ENCODE measurements at places on chromosomes 16 and 17.
A peak's percentile ranks its signal among the peaks of the same experiment; 100 is the strongest.

GRCh38 chr16:48501516-48502377 is 108.2 kb downstream of the N4BP1 start:
- no peak for DNase-seq

- DNase-seq: no peak
Measured at GRCh38 chr17:78484271-78485246, 92.6 kb downstream of the DNAH17 start.

DNA sequence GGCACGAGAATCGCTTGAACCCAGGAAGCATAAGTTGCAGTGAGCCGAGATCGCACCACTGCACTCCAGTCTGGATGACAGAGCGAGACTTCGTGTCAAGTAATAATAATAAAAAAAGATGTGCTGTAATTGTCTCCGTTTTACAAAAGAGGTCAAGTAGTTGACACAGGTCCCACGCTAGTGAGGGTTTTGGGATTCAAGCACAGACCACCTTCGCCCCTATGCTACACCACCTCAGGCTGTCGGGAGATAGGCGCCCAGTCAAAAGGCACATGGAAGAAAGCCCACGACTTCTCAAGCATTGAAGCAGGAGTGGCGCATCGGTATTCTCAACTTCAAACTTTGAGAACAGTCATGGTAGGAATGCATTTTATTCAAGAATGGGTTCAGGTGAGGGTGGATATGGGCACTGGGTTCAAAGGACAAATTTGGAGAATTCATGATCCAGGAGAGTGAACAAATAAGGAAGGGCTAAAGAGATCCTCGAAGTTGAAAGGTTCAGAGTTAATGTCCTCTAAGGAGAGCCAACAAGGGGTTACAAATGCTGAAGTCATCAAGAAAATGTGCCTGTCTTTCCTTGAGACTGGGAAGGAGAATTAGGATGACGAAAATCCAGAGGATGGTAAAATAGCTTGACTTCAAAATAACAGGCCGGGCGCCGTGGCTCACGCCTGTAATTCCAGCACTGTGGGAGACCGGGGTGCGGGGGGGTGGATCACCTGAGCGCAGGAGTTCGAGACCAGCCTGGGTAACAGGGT is 1.4 kb upstream of the AMZ2 start:
- no peak for DNase-seq

GRCh38 chr17:75131278-75132017 is at the start of gene NT5C:
Gene NT5C, minus strand, starts transcription at chr17:75131742. Its CDS starts 35 bp downstream, at chr17:75131707.
- peak; percentile 45 for DNase-seq

GRCh38 chr16:27952811-27953210 is 110.7 kb downstream of the GSG1L start:
- no peak for DNase-seq

DNA sequence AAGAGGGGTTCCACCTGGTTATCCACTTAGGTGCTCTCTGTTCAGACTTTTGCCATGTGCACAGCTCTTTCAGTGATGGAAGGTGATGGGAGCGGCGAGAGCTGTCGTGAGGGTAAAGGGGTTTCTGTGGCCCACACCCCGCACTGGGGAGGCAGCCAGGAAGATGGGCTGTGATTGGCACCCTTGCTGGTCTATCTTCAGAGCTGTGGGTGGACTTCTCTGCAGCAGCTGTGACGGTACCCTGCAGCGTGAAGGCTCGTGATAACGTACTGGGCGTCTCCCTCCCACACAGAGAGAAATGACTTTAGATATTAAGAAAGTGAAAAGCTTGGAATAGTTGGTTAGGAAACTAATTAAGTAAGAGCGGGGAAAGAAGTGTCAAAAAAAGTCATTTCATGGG is 45.8 kb downstream of the MPRIP start:
- no peak for DNase-seq

DNA sequence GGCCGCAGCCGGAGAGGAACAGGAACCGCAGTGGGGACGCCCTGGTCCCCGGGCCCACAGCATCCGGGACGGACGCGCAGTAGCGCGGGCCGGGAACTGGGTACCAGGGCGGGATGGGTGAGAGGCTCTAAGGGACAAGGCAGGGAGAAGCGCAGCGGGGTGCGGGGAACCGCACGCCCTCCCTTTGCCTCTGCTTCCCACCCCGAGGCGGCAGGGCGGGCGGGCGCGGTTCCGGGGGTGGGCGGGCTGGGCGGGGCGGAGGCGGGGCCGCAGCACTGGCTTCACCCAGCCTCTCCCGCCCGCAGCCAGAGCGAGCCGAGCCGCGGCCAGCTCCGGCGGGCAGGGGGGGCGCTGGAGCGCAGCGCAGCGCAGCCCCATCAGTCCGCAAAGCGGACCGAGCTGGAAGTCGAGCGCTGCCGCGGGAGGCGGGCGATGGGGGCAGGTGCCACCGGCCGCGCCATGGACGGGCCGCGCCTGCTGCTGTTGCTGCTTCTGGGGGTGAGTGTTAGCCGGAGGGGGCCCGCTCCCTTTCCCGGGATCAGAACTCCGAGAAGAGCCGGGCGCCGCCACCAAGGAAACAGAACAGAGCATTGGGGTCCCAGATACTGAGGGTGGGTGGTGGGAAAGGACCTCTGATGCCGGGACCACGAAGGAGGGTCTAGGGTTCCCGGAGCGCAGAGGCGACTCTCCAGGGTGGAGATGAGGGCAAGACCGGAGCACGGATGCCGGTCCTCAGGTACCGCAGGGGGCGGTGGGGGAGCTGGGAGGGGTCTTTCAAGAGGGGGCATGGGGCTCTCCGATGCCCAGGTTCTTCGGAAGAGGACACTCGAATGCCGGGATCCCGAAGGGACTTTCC is at the start of gene NGFR:
Gene NGFR (plus strand): TSS at position 308 of the 856 bp plus-strand sequence. CDS start 125 bp downstream, at position 433.
- peak; percentile 46 for DNase-seq

GRCh38 chr17:76579281-76579680 is 6.4 kb downstream of the ST6GALNAC2 start:
- no peak for DNase-seq

DNA sequence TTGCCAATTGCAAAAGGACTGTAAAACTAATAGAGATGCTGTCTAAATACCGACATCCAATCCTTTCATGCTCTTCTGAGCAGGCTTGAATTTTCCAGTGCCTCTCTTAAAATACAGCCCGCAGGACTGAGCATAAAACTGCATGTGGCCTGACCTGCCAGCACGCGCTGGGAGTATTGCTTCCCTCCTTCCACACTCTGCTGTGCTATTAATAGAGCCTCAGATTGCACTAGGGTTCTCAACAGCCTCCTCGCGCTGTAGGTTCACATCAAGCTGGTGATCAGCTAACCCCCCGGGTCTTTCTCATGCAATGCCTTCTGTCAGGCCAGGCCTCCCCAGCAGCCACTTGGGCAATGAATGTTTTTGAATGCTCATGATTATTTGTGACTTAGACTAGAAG is 14.2 kb upstream of the MSI2 start:
- DNase-seq: no peak

GRCh38 chr16:77344341-77344740 is 90.5 kb downstream of the ADAMTS18 start:
- no peak for DNase-seq

DNA sequence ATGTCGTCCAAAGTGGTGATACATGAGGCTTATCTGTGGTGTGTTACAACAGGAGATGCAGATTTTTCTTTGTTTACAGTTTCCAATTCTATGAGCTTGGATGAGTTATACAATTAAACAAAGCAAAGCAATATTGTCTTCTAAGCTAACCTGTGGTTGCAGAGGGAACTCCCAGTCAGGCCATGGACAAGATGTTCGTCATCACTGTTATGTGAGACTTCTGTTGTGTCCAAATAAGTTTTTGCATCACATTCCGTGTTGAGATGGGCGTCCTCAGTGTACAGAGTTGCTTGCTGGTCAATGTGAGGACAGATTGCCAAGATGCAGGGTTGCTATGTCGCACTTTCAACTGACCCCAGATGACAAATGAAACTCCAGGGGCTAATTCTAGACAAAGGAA is 189.3 kb downstream of the IRF8 start:
- DNase-seq: no peak

GRCh38 chr17:76102944-76103273 is 678 bp downstream of the EXOC7 start:
- no peak for DNase-seq

DNA sequence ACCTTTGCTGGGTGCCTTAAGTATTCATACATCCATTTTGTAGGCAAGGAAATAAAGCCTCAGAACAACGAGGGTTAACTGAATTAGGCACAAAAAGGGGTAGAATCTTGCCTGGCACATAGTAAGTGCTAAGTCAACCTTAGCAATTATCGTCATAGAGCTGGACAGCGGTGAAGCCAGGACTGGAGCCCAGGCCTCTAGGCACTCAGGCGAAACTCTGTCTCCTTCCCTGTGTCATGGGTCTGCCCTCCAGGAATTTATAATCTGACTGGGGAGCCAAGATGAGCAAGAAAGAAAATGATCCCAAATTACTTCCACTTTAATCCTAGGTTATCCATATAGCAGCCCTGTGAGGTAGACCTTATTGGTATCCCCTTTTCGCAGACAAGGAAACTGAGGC is 61.4 kb downstream of the KATNIP start:
- DNase-seq: no peak

- no peak for DNase-seq
Measured at GRCh38 chr16:56260378-56261160, 69.3 kb downstream of the GNAO1 start.

DNA sequence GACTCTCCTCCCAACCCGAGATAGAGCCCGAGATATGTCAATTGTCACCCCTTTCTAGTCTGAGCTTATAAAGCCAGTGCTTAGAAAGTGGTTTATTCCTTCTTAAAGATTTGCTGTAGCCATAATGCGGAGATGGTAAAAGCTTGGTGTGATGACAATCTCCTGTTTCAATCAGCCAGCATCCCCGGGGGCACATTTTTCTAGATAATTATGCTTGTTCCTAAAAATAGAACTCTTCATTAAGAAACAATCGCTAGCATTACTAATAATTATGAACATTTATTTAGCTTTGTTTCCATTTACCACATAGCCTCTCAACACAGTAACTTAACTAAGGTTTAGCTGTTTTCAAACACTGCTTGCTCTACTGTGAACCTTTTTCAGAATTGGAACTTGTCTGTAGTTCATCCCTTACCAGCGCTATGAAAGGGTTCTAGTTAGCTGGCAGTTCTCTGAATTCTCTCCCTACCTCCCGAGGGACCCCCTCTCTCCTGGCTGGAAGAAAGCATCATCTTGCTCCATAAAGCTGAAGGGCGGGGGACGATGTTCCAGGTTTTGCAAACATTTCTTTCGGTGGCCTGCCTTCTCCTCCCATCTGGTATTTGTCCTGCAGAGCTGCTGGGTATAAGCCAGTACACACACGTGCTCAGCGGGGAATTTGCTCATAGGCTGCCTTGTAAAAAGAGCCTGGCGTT is 922 bp upstream of the MRPL58 start:
- DNase-seq: peak; percentile 91

DNA sequence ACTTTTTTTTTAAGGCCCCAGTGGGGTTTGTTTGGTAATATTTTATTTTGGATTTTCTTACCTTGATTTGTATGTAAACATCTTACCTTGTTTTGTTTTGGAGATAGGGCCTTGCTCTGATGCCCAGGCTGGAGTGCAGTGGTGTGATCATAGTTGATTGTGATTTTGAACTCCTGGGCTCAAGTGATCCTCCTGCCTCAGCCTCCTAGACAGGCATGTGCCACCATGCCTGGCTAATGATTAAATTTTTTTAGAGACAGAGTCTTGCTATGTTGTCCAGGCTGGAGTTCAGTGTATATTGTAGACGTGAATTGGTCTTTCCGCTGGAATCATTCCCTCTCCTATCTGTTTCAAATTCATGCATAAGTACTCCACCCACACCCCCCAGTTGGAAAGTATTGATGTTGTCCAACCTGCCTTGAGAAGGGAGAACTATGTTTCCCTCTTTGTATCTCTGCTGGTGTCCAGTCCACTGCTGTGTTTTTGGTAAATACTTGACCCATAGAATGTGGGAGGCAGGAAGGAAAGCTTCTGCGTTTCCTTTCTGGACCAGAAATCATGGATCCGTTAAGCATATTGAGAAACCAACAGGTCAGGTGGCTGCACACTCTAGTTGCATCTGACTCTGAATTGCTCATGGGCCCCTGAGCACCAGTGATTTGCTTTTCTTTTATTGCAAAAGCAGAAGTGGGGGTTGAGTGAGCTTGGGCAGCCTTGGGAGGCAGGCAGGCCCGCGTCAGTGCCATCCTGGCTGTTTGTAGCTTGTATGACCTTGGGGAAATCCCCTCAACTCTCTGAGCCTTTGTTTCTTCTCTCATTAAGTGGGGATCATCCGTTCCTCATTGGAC is 25.0 kb downstream of the RMI2 start:
- DNase-seq: no peak

DNA sequence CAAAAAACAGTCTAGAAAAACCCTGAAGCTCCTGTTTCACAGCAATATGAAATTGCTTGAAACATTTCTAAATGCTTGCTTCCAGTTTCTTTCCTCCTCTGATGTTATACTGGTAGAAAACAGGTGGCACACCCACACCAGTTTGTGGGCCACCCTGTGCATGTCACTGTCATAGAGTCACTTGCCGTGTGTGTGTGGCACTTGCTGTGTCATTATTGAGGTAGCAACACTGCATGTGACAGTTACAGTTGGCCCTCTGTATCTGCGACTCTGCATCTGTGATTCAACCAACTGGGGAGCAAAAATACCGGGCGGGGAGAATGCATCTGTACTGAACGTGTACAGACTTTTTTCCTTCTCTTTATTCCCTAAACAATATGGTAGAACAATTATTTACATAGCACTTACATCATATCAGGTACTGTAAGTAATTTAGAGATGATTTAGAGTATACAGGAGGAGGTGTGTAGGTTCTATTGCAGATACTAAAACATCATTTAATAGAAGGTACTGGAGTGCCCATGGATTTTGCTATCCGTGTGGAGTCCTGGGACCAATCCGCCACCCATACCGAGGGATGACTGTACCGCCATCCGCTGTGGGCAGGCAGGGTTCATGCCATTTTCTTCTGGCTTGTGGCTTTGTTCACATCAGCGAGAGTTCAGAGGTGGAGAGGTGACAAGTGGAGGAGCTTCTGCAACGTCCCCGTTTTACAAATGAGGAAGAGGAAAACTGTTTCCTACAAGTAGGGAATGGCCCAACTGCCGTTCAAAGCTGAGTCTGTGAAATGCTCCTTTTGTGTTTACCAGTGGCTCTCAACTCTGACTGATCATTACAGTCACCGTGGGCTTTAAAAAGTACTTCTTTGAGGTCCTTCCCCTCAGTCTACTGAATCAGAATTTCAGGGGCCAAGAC is 373.7 kb downstream of the SNX29 start:
- no peak for DNase-seq

DNA sequence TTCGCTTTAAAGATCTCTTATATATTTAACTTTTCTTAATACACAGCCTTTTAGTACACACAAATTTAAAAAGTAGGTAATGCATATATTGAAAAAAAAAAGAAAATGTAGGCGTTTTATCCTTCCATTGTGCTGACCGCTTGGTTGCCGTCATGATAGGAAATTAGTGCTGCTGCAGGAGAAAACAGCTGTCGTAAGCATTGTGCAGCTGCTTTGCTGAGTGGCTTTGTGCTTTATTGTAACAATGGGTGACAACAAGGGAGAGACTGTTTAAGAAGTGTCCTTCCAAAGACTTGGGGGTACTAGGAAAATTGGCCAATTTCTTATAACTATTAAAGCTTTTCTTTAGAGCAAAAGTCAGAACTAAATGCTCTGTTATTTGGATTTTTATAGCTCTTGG is 5.0 kb downstream of the HERPUD1 start:
- no peak for DNase-seq

DNA sequence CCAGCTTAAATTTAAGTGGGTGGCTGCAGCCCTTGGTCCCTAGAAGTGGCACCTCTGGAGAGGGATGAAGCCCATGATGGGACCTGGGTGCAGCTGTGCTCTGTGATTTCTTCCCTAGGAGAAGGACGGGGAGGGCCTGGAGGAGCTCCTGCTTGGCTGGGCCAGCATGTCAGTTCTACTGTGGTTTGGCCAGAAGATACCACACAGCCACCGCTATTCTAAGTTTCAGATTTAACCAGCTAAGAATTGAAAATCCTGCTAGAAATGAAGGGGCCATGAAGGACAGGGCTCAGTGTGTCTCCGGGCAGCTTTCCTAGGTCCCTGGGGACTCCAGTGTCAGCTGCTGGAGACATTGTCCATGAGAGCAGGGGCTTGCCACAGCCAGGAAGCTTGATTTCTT is 9.7 kb downstream of the RAP1GAP2 start:
- no peak for DNase-seq
